ENCODE measurements at places on chromosomes 1 and 21.

- no peak for DNase-seq
These were observed 71.6 kb downstream of the CD2 start for GRCh38 chr1:116825720-116826438.

DNA sequence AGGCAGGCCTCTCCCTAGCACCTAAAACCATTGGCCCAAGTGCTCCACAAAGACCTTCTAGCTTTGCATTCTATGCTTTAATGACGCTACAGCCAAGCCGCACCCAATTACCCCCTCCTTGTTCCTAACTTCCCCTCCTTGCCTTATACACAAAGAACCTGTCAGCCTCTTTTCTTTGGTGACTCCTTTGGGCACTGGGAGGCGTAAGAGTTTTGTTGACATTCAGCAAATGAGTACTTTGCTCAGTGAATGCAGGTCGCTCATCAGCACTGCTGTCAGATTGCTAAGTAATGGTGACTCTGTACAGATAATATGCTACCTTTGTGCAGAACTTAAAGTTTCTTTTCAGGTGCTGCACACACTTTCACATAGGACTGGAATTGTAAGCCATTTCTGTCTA, 187.6 kb upstream of the FAM78B start:
- no peak for DNase-seq

- no peak for DNase-seq
These were observed 522.6 kb downstream of the ADGRL2 start for GRCh38 chr1:82323144-82323841.

- DNase-seq = no peak
These were observed 46.0 kb upstream of the SLC19A1 start for GRCh38 chr21:45588086-45588825.

GRCh38 chr1:204354579-204354978, 5.2 kb downstream of the PLEKHA6 start:
- no peak for DNase-seq

DNA sequence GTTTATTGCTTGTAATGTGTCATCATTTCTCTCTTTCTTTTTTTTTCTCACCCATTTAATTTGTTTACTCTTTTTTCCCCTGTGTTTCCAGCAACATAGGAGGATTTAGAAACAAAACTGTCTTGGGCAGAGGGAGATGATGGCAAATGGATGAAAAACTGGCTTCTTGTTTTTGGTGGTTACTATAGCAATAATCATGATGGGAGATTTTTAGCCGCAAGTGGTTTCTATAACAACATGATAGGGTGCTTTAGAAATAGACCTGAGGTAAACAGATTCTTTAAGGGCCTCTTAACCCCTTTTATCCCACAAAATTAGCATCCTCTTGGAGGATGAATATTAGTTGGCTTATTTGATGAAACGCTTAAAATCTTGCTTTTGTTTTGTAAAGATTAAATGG, 51.6 kb downstream of the CRB1 start:
- no peak for DNase-seq

- DNase-seq = no peak
These were observed 57.2 kb upstream of the C1orf185 start for GRCh38 chr1:51044834-51045233.

DNA sequence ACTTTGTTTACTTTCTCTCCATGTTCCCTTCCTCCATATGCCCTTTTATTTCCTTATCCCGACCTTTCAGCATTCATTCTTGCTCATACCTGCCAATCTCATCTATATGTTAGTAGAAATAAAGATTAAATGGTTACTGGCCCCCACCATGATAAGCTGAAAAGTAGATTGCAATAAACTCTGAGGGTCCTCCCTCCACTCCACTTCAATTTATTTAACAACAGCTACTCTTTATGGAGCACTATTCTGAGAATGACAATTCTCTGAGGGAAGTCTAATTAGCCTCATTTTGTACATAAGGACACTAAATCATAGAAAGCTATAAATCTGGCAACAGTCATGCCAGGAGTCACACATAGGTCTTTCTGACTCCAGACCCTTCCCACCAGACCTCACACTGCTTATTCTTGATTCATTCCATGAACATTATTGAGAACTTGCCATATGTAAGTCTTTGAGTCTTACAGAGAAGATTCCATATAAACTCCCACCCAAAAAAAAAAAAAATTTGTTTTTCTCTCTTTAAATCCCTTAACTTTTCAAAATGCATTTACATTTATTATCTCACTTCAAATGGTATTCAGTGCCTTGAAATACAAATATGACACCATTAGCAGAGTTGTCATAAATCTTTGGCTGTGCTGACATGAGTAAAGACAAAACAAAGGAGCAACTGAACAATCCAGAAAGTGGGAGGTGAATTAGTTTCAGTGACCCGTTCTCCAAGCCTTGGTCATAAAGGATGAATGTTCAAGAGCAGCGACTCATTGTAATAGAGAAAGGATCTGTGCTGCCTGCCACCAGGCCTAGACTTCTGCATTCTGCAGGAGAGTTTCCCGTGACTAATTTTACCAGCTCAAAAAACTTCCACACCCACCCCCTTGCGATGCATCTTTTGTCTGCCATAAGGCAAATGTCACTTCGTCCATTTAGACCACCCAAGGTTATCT, 28.5 kb downstream of the PALMD start:
- DNase-seq = no peak

GRCh38 chr1:39917825-39918224, 16.1 kb upstream of the MYCL start:
- DNase-seq = no peak

DNA sequence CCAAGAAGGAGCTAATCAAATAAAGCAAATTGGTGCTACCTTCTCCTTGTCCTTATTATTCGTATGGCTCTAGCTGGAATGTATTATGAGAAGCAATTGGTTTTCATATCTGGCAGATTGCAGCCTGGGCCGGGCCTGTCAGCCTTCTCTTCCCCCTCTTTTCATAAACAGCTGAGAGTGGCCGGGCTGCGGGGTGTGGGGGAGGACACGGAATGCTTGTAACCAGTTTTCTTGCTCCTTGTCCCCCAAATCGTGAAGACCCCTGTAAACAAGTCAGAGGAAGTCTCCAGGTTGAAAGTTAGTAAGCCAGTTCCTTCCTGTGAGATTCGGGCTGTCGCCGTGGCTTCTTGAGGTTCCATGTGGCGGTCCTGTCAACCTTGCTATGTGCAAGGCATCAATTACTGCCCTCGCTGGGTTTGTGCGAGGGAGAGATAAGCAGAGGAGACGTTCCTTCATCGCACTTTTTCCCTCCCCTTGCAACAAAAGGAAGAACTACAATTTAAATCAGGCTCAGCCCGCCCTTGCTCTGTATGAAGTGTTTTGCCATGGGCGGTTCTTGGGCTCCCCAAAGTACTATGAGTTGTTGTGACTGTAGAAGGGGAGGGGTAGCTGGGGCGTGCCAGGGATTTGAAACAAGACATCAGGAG, 450.7 kb downstream of the CAMTA1 start:
- DNase-seq = no peak

Measured in stimulated activated CD4-positive, alpha-beta T cell treated with anti-CD3 and anti-CD28 coated beads, Interleukin-1b, Interleukin-23, amount 100 ng/mL, for 48 hours (primary cell).